ENCODE measurements at places on chromosomes 2 and 18.

DNA sequence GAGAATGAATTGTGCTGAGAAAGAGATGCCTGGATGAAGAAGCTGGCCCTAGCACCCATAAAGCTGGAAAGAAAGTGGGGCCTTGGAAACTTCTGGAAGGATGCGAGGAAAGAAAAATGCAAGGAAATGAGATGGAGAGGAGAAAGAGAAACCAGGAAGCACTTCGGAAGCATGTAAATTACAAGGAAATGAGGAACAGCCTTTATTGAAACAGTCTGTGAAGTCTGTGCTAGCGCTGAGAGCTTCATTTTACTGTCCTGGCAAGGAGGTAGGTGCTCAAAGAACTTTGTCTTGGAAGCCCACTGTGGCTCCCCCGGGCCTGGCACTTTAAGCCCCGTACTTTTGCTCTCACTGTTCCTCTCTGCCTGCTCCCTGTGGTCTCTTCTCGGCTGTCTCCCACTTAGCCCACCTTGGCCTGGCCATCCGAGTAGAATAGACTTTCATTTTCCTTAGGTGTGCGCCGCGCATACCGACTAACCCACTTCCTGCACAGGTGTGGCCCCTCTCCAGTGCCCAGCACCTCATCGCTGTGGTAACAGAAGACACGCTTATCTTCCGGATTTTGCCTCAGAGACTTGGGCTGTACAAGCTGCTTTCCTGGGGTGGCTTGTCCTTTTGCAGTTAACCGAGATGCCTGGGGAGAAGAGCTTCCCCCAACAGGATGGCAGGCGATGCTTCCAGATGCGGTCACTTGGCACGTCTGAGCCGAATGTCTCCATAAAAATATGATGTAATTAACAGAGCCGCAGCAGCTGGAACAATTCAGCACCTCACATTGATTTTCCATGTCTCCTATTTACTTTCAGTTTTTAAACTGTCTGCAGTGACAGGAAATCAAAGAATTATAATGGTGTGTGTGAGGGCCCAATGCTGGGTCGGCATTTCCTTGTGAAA, 199.6 kb downstream of the HRH4 start:
- no peak for DNase-seq

GRCh38 chr2:189552991-189553404, 27.6 kb downstream of the SLC40A1 start:
- DNase-seq = no peak

DNA sequence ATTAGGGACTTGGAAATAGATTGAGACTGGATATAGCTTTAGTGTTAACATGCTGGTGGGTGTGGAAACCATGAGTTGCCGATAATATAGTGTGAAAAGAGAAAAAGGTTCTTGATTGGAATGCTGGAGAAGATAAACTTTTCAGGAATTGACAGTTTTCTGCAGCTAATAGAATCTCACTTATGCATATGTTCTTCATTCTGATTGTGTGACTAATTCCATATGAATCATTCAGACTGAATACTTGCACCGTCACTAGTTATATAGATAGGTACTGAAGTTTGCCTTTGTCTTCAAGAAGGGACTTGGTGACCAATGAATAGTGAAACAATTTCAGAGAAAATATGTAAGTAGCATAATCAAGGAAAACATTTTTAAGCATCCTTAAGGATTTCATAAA, 225.7 kb upstream of the FOSL2 start:
- no peak for DNase-seq

GRCh38 chr2:217950401-217950871, 52.4 kb downstream of the TNS1 start:
- no peak for DNase-seq

DNA sequence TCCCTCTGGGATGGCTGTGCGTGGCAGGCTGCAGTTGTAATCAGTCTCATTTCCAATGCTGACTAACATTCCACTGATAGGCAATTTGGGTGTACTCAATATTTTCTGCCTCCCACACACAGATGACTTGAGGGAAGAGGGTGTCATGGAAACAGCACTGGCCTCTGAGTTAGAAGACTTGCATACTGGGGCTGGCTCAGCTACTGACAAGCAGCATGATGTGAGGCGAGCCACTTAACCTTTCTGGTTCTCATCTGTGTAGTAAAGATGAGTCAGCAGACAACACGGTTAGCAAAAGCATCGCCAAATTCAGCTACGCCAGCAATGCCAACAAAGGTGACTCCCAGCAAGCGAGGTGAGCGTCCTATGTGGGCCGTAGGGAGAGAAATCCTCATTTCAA, 73.5 kb downstream of the COLEC12 start:
- DNase-seq = no peak

DNA sequence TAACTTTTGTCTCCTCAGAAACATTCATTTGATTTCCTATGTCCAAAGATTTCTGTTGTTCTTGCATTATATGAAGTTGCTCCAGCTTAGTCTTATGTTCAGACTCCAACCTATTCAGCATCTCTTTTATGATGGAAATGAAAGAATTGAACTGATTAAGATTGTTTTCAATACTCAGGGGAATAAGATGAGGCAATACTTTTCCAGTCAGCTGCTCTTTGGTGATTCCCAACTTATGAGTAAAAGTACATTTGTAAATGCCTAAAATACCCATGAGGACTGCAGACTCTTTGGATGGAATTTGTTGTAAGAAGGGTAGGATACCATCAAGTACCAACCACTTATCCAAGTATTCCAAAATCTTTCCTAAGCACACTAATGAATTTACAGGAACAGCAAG, 39.8 kb downstream of the TRAK2 start:
- DNase-seq = no peak

DNA sequence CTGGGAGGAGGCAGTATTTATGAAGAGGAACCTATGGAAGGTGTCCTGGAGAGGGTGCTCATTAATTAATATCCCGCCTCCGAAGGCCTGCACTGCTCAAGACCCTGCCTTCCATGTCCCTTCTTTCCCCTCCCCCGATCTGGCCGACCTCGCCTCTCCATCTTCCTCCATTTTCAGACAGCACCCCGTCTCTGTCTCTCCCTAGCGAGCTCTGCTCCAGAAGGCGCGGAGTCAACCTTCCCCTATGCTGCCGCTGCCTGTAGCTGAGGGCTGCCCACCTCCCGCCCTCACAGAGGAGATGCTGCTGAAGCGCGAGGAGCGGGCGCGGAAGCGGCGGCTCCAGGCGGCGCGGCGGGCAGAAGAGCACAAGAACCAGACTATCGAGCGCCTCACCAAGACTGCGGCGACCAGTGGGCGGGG, 1.1 kb upstream of the WBP1 start:
- no peak for DNase-seq

DNA sequence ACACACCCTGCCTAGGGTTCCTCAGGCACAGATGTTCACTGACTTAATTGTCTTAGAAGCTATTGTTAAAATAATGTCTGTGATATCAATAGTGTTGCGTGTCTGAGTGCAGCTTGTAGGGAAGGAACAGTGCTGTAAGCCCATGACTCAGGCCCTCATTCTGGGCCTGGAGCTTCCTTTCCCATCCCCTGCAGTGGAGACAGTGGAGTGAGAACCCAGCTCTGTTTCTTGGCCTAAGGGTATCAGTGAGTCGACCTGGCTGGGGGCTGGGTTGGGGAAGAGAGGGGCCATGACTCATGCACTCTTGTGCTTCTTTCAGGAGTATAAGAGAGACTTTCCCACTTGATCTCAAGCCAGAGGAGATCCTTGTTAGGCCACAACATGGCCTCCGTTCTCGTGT, 106.8 kb downstream of the HRH4 start:
- no peak for DNase-seq

DNA sequence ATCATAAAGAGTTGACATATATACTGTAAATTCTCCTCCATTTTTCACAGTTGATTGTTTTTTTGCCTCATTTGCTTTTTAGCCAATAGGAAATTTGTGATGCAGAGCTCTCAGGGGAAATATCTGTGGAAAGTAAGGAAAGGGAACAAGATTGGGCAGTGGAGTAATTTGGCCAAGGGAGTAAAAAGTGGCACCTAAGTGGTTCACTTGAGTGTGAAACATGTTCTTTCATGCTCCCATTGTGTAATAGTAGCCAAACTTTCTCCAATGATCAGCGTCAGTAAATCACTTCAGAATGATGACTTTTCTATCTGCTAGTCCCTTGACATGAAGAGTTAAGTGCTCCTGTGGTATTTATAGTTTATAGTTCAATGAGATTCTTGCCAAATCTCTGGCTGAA, 141.9 kb upstream of the KCNJ3 start:
- DNase-seq = no peak
